Colonic mucosa (tissue), 4 donors: ENCODE measurements at places on chromosomes 6 and 20. TPM values are rescaled to one million over a fixed set of nuclear protein-coding genes. Genes with fewer than 3 reads are reported as not detected.
A peak's percentile ranks its signal among the peaks of the same experiment; 100 is the strongest.

- H3K4me1 ChIP-seq = peaks cover 13% of the 10 kb centered on the region
- H3K27me3 ChIP-seq = no peaks in the 10 kb centered on the region
- H3K27ac ChIP-seq = peak overlapping the region; percentile 76
- no peak overlapping the region for H3K4me3 ChIP-seq
Measured at GRCh38 chr6:41065550-41066026, 6.6 kb downstream of the OARD1 start.

The MEP1A gene
- total RNA-seq = 207 TPM

DNA sequence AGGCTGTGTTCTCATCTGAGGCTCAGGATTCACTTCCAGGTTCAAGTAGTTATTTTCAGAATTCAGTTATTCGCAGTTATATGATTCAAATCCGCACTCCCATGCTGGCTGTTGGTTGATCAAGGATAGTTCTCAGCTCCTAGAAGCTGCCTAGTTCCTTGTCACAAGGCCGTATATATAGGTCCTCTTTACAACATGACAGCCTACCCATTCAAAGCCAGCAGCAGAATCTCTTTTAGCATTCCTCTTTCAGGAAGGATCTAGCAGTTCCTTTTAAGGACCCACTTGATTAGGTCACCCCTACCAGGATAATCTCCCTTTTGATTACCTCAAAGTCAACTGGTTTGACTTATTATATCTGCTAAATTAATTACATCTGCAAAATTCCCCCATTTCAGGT, 23.8 kb upstream of the LAMP5 start:
- H3K27ac ChIP-seq = no peak overlapping the region
- H3K4me3 ChIP-seq = no peak overlapping the region
- DNase-seq = no peak
- H3K27me3 ChIP-seq = no peaks in the 10 kb centered on the region
- no peaks in the 10 kb centered on the region for H3K36me3 ChIP-seq

DNA sequence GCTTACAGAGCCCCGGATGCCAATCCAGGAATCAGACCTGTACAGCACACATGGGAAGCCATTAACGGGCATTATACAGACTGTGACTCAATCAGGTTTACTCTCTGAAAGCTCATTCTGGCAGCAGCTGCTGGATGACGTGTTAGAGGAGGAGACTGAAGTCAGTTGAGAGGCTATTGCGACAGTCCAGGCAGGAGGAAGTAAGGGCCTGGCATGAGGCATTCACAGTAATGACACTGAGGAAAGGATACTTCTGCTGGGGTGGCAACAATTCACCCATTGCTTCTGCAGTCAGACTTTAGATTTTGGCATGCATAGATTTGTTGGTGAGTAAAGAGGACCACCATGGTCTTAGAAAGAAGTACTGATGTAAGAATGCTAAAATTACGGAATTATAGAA, 151.0 kb upstream of the HEY2 start:
- no peaks in the 10 kb centered on the region for H3K27me3 ChIP-seq
- no peaks in the 10 kb centered on the region for H3K4me1 ChIP-seq
- H3K27ac ChIP-seq = no peak overlapping the region
- no peaks in the 10 kb centered on the region for H3K36me3 ChIP-seq
- no peak for DNase-seq
- H3K4me3 ChIP-seq = no peak overlapping the region

The SMIM29 gene
- total RNA-seq = 12.8 TPM

DNA sequence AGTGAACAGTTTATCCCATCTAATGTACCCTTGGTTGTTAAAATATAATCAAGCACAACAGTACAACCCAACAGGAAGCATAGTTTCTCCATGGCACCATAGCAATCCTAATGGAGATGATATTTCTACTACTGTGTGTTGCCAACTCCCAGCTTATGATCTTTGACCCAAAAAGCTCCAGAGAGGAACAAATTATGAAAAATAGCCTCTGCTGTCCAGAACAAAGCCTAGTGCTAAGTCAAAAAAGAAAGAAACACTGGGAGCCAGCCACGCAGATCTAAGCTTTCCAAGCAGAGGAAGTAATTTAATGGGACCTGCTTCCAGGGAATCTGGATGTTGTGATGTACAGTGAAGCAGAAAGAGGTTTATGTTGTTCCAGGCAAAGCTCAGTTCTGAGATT, 52.2 kb upstream of the TASP1 start:
- no peak overlapping the region for H3K4me3 ChIP-seq
- H3K27ac ChIP-seq = no peak overlapping the region
- H3K27me3 ChIP-seq = no peaks in the 10 kb centered on the region
